ENCODE measurements at places on chromosomes 5 and 9.

DNA sequence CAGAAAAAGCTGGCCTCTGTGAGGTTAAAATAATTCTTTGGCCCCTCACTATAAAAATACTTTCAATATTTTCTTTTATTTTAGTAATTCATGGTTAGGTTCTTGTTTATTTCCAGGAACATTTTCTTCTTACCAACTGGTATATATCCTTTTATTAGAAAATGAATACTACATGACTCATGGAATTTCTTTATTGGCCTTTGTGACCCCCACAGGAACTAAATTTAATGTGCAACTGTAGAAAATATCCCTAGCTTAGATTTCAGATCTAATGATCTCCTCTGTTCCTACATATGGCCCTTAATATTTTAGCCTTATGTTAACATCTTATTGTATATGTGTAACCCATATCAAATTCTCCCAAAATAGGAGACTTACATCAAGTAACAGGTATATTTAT is 429.9 kb downstream of the NR2F1-AS1 start:
- DNase-seq = peak; percentile 17

GRCh38 chr9:89961616-89962341 is 357.0 kb downstream of the GADD45G start:
- DNase-seq = no peak

DNA sequence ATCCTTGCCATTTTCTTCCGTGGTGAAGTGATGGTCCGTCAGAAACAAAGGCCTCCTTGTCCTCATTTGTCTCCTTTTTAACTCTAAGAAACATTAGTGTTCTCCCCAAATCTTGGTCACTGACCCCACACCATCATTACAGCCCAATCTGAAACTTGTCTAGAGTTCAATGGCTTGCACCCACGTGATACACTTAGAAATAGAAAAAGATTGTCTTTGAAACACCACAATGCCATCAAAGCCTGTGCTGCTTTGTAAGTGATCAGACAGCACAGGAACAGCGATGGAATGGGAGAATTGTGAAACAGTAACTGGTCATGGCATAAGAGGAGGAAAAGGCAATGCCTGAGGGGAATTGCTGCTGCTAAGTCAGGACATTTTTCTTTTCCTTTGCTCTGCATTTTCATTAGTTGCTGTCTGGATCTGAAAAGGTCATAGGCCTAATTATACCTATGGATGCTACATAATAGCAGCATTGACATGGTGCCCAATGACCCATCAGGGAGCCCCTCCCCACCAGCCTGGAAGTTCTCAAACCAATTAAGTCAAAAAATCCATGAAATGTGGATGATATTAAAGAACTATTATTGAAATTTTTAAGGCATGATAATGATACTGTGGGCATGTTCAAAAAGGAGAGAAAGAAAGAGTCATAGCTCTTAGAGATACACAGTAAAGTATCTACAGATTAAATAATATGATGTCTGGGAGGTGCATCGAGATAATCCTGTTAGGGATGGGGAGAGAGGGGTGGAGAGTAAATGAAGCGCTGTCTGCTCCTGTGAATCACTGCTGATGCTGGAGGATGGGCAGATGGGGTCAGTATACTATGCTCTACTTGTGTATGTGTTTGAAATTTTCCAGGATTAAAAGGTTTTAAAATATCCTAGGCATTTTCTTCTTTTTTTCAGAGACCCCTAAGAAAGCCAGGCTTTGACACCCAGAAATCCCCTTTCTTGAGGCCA is 83.6 kb downstream of the ENC1 start:
- DNase-seq = no peak

DNA sequence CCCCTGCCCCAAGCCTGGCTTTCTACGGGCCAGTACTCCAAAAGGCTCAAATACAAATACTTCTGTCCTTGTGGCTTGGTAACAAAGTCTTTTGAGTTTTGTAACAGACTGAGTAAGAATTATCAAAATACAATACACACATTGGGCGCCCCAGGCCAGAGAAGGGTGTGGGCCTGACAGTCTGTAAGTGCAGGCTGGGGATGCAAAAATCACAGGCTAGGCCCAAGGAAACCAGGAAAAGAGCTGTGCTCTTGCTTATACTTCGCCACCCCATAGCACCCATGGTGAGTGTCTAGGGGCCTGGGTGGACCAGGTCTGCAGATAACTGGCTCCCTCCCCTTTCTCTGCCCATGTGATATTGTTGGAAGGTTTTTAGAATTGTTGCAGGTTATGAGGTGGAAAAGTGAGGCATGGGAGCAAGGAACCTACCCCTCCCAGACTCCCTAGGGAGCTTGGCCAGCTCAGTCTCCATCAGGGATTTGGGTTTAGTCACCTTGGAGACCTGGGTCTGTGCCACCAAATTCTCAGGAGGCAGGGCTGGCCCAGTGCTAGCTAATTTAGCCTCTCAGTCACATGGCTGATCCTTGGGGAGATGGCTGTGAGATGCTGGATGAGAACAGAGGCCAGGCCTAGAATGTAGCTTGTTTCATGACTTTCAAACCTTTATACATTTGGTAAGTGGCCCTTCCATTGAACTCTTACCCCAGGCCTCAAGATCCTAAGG is 72.9 kb downstream of the TARS1 start:
- DNase-seq = no peak

DNA sequence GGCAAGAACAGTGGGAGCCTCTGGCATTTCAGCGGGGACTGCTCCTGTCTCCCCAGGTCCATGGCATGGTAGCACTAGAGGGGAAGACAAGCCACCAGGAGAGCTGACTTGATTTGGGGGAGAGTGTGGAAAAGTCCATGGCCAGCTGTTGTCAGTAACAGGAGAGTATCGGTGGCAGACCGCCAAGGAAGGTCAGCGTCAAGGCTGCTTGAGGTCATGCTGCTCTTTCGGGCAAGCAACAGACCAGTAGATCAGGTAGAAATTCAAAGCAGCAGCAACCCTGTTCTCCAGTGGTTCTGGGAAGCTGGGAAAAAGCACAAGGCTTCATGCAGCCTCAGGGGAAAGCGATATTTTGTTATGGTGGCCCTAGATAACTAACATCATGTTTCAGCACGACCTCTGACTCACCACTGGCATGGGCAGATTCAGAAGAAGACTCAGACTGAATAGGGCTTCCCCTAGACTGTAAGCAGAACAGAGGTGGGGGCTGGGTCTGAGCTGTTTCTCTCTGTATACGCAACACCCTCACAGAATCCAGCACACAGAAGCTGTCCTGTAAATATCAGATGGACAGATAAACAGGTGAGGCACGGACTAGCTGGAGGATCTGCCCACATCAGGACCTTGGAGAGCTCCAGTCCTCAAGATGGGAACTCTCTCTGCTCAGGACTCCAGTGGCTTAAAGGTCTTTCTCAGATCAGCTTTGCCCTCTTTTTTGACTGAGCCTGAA is 35.2 kb upstream of the PLEKHG4B start:
- DNase-seq = no peak

- no peak for DNase-seq
Observed at GRCh38 chr5:149128023-149128875, 13.0 kb upstream of the ABLIM3 start.

GRCh38 chr5:116276952-116277351 is 192.1 kb downstream of the COMMD10 start:
- DNase-seq = no peak

DNA sequence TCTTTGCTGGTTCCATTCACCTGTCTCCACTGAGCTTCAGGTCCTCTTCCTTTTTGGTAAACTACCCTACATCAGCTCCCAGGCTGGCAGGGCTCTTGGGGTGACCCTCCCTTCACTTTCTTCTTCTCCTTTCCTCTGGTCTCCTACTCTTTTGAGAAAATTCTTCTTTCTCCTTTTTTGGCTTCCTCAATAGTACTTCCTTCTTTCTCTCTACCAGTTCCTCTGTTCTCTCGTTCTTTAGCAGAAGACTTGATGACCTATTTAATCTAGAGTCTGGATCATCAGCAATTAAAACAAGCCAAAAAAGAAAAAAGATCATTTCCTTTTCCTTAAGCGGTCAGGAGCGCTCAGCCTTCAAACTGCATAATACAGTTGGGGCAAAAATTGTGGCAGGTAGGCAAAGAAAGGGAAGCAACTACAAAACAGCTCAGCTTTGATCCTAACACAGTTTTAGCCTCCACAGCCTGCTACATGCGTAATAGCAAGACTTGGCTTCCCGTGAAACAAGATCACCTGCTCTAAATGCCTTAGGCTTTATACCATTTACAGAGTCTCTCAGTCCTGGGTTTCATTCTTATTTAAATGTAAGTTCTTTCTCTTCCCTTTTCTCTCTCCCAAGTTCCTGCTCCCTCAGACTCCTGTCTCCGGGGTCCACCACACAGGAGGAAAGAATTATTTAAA is 14.0 kb upstream of the GSN start:
- DNase-seq = no peak

DNA sequence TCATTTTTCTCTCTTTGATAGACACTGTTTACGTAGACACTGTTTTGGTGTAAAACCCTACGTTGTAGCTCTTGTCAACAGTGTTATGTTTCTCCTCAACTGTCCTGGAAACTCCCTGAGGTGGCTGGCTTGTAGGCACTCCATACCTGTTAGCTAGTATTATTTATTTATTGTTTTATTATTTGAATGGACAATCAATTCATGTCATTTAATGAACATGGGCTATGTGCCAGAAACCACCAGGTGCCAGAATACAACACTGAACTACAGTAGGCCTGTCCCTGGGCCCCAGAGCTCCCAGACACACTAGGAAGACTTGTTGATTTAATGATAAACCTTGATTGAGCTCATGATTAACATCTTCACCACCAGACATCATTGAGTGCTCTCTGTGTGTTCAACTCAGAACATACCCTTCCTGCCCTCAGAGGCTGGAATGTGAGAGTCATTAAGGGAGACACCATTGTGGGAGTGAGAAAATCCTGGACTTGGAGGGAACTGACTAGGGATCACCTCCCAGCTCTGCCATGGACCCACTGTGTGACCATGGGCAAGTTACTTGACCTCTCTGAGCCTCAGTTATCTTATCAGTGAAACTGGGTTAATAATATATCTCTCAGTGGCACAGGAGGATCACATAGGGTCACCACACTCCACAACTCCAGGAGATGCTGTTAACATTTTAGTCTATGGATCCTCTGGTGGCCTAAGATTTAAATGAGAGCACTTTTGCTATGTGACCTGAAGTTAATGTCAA is 19.2 kb downstream of the IRF1 start:
- DNase-seq = no peak

DNA sequence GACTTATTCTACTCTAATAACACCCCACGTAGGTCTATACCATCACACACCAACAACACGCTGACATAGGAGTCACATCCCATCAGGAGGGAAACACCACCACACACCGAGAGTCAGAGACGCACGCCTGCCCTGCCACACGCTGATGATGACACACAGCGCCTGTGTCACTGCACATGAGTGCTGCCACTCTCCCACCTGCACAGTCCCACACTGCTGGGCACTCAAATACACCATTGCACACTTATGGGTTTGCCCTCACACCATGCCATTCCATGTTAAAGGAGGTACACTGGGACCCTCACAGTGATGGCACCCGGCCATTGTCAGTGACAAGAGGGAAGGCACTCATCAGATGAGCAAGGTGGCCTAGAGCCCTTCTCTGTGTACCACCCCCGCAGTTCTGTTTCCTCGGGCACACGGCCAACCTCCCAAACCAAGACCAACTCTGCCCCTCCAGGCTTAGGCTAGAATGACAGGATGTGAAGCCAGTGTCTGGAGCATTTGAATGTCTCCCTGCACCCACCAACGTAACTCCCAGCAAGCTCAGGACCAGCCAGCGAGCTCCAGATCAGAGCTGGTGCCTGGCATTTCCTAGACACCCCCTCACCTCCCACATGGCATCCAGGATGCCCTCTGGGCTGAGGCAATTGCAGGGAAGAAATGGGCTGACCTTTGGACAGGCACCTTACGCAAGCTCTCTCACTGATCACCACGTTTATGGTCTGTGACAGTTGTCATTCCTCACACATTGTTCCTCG is 3.6 kb upstream of the CPLX2 start:
- no peak for DNase-seq

- DNase-seq = no peak
Observed at GRCh38 chr9:2599896-2600295, 21.7 kb upstream of the VLDLR start.

DNA sequence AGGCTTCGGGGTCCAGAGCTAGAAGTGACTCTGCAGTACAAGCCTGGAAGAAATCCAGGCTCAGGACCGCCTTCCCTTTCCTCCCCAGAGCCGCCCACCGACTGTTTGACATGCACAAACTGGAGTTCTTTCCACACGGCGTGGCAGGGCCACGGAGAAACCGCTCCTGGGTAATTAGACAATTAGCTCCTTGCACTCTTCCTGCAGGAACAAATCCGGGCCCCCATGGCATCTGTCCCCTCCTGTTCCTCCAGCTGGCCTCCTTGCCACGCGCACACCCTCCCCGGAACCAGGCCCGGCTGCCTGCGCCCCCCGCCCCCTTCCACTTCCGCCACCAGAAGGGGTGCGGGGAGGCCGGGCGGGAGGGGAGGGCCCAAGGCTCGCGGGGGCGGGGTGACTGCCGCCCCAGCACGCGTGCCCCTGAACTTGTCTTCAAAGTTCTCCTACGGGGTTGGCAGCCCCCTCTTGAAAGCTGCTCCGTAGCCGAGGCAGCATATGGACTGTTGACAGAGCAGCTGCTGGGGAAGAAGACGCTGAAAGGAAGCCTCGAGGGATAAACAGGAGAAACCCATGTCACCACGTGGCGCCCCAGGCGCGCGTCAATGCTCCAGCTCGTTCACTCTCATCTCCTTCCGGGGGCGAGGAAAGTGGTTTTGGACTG is 74.3 kb downstream of the SEC61B start:
- DNase-seq = no peak

DNA sequence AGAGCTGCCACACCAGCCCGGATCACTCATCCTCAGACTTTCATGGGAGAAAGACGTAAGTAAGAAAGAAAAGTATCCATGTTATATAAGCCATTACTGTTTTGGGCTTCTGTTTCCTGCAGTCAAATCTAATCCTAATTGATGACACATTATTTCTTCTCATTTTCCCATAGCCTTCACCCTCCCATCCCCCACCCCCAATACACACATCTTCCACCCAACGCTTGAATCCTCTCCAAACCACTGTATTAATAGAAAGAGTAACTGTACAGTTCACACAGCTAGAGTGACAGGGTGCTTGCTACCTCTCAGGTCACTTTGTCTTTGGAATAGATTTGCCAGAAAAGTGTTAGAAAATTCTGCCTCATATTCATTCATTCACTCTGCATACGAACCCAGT is 69.3 kb upstream of the IL17B start:
- no peak for DNase-seq

DNA sequence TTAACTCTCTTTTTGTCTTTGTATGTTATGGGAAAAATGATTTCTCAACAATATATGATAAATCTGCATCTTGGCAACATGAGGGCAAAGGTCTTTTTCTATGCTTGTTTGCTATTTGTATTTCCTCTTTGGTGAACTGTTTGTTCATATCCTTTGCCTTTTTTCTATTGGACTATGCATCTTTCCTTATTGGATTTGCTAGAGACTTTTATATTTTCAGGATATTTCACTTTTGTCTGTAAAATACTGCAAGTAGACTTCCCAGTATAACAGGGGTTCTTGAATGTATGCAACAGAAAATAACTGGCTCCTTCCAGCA is 69.4 kb upstream of the SSBP2 start:
- DNase-seq = no peak

GRCh38 chr9:83307066-83307724 is 231.0 kb downstream of the FRMD3 start:
- DNase-seq = no peak

GRCh38 chr5:154325566-154325965 is 120.2 kb upstream of the SAP30L start:
- DNase-seq = no peak

- DNase-seq = no peak
Observed at GRCh38 chr9:134757216-134757975, 115.8 kb downstream of the COL5A1 start.

All from pulmonary artery endothelial cell (primary cell).